Neural crest cell (in vitro differentiated cells): ENCODE measurements at places on chromosomes 2 and 18.

DNA sequence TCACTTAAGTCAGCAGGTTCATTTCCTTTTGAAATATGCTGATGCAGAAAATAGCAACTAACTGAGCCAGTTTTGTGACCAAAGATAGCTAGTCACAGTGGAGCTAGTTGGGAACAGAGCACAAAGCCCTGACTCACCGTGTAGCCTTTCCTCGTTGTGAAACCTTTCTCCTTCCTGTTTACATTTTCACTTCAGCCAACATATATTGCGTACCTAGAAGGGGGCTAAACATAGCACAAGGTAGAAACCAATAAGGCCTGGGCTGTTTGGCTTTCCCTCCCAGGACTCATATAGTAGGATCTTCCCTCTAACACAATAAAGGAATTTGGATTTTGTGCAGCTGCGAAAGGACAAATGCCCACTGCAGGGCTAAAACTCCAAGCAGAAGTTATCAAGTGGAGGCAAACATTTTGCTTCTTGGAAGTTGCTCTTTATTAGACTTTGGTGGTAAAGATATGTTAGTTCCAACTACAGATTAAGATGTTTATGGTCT, 24.5 kb upstream of the LPIN2 start:
- DNase-seq = no peak

DNA sequence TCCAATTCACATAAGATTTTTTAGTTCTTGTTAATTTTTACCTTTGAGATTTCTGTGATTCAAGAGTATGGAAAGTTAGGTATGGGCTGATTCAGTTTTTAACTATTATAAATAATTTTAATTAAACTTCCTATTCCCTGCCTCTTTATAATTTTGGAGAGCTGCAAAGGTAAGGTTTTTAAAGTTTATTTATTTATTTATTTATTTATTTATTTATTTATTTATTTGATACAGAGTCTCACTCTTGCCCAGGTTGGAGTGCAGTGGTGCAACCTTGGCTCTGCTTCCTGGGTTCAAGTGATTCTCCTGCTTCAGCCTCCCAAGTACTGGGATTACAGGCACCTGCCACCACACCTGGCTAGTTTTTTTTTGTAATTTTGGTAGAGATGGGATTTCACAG, 215.5 kb upstream of the FIGN start:
- no peak for DNase-seq

- DNase-seq = no peak
Measured at GRCh38 chr2:39027421-39027820, 93.4 kb downstream of the SOS1 start.

DNA sequence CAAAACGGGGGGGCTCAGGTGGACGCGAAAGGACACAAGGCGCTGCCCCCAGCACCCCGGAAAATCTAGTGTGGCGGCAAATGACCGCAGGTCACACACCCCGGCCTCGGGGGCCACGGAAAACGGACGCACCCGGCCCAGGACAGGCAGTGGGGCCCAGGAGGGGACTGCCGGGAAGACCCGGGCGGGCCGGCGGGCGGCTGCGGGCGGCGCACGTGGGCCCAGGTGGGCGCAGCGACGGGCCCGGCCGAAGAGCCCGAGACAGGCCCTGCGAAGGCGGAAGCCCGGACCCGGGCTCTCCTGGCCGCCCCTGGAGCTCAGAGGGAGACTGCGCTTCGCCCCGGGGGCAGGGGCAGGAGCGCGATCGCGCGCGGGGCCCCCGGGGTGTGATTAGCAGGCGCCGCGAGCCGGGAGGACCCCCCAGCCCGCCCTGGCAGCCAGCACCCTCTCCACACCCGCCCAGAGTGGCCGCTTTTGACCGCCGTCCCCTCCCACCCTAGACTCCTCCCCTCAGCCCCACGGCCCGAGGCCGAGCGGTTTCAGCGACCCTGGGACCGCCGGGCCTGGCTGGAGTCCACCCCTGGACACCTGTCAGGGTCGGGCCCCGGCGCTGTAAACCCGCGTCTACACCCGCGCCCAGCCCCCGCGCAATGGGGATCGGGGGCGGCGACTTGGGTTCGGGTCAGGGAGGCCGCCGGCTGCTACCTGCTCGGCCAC, 773 bp downstream of the MBP start:
- peak; percentile 11 for DNase-seq

DNA sequence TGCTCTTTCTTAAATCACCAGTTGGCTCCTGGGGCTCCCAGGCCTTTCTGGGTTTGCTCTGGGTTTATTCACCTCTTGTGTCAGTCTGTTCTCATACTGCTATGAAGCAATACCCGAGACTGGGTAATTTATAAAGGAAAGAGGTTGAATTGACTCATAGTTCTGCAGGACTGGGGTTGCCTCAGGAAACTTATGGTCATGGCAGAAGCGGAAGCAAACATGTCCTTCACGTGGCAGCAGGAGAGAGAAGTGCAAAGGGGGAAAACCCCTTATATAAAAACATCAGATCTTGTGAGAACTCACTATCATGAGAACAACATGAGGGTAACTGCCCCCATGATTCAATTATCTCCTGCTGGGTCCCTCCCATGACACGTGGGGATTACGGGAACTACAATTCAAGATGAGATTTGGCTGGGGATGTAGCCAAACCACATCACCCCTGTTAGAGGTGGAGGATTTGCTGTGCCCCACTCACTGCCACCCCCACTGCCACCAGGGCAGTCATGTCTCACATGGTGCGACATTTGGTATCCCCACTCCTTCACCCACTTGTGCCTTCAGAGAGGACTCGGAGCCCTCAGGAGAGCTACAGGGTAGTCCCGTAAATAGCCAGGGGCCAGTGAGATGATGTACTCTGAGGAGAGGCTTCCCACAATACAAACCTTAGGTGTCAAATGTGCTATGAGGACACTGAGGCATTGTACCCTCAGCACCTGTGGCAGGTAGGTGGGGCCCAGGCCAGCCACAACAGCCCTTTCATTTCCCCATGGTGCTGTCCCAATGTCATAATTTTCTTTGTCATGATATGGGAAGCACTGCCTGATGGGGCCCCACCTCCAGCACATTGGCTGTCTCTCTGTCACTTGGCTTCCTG, 35.7 kb downstream of the CDC42EP3 start:
- DNase-seq = no peak
